Activated naive CD8-positive, alpha-beta T cell treated with anti-CD3 and anti-CD28 coated beads, Interleukin-2, amount 10 ng/mL, durations not matched to agents 7 days and 5 days (primary cell): ENCODE measurements at places on chromosomes 2 and 18.
A peak's percentile ranks its signal among the peaks of the same experiment; 100 is the strongest.

GRCh38 chr18:77168811-77169311, 36.3 kb upstream of the MBP start:
- no peak for DNase-seq

- no peak for DNase-seq
Observed at GRCh38 chr2:70822843-70823242, 2.4 kb upstream of the CLEC4F start.

DNA sequence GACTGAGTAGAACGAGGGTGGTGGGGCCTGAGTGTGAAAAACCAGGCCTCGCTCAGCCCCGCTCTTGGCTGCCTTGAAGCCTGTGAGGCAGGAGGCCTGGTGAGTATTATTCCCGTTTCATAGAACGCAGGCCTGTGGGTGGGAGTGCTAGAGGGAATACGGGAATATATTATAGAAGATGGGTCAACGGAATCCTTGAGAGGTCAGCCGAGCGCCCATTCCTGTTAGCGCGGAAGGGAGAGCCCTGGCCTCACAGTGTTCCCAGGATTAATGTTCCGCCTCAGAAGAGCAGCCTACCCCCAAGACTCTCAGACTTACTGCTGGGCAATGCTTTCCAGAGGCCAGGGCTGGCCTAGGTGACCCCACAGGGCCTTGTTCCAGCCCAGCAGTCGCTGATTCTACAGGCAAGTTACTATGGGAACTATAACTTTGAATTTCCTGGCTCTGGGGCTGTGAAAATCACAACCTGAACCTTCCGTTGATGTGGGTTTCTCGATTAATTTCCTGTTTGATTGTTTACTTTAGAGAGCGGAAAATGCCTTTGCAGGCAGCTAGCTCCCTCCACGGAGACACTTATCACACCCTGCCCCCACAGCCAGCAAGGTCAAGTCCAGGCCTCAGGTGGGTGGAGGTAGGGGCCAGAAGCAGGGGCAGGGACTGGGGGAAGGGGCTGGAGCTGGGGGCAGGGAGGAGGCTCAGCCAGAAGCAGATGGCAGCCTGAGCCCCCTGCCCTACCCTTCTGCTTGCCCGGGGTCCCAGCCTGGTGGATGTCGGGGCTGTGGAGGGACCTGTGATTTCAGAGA, 108.3 kb downstream of the SMAD7 start:
- peak; percentile 61 for DNase-seq

DNA sequence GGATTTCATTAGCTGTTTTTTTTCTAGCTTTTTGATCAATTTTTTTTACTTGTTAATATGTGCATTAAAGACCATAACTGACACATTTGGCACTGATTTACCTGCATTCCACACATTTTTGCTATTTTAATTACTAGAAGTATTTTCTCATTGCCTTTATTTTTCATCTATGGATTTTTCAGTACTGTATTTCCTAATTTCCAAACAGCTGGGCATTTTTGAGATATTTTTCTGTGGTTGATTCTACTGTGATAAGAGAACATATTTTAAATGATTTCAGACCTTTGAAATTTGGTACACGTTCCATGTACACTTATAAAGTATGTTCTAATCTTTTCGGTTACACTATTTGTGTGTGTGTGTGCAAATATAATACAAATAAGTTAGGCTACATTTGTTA, 135.3 kb downstream of the PARD3B start:
- DNase-seq = no peak

- DNase-seq = no peak
Observed at GRCh38 chr18:30234755-30235154, 807.8 kb downstream of the DSC3 start.

DNA sequence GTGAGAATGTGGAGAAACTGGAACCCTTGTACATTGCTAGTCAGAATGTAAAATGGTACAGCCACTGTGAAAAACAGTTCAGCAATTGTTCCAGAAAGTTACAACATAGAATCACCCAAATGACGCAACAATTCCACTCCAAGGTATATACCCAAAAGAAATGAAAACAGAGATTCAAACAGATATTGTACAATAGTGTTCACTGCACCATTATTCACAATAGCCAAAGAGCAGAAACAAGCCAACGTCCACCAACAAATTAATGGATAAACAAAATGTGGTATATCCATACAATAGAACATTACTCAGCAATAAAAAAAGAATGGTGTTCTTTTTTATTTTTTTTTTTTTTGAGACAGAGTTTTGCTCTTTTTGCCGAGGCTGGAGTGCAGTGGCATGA, 10.9 kb downstream of the CLASP1 start:
- DNase-seq = no peak

- no peak for DNase-seq
Observed at GRCh38 chr2:107622741-107623310, 203.9 kb upstream of the RGPD4 start.

DNA sequence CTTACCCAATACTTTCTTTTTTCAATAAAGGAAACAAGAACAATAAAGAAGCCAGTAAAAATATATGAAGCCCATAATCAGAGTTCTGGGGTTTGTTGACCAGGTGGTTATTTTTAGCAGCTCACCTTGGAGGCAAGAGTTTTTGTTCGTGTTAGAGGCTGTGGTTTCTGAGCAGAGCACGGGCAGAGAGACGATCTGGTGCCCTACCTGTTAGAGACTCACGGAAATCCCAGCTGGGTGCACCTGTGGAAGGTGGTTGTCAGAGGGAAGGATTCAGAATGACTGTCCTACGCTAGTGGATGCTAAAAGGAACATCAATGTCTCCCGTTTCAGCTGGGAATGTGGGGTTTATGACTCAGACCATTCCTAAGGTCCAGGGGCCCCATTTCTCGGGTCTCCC, 87.6 kb downstream of the NRP2 start:
- no peak for DNase-seq
